NCI-H1092 (cell line): ENCODE measurements at places on chromosomes 2 and 18.

DNA sequence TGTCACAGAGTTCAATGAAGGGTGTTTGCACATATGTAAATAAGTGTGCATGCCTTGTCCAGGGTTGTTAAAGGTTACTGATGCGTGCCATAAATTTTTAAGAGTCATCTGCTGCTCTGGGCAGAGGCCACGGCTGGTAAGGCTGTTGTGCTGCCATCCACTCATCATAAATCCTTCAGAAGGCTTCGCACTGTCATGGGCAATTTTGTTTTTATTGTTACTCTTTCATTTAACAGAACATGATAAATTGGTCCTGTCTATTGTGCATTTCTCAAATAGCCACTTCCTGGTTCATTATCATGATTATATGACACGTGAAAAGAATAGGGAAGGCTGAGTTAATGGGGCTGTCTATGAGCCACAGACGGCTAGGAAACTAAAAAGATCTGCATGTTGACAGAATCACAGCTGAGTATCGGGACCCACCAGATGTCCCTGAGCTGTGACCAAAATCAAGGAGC, 634.3 kb upstream of the SOX11 start:
- peak; percentile 74 for DNase-seq

DNA sequence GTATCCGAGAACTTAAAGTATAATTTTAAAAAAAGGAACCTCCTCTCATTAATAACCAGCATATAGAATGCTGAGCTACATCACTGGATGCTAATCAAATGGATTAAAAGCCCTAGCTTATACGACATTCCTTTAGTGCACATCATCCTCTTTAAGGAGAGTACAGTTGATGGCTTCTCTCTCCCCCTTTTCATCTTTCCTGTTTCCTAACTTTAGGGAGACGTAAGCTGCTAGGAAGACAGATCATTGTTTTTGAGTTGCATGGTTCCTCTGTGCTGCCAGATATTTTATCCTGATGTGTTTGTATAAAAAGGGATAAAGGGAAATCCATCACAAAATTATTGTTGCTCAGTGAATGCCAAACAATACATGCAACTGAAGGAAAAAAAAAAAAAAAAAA, 94.2 kb downstream of the SLC8A1 start:
- DNase-seq, result no peak

GRCh38 chr18:30280861-30281470, 761.6 kb downstream of the DSC3 start:
- DNase-seq, result peak; percentile 17

DNA sequence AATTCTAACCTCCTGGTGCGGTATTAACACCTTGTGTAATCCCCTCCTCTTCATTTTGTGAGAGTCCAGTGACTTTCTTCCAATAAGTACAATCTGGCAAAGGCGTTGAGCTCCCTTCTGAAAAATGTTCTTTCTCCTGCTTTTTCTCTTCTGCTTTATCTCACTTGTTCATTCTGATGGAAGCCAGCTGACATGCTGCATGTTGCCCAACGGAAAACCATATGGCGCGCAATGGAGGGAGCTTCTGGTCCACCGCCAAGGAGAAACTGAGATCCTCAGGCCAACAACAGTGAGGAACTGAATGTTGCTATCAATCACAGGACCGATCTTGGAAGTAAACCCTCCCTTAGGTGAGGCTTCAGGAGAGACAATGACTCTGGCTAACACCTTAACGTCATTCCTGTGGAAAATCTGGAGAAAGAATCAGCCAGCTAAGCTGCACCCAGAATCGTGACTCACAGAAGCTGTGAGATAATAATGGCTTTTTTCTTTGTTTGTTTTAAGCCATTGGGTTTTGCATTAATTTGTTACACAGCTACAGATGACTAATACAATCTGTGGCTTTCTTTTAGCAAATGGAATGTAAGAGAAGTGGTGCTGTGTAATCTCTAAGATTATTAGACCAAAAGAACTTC, 1323.9 kb upstream of the DDX18 start:
- no peak for DNase-seq

GRCh38 chr2:240183875-240184590, 43.6 kb upstream of the OTOS start:
- DNase-seq, result no peak

GRCh38 chr2:241126771-241127202, 22.5 kb downstream of the PASK start:
- DNase-seq, result no peak

- no peak for DNase-seq
Measured at GRCh38 chr2:88212251-88212790, 42.2 kb downstream of the THNSL2 start.

DNA sequence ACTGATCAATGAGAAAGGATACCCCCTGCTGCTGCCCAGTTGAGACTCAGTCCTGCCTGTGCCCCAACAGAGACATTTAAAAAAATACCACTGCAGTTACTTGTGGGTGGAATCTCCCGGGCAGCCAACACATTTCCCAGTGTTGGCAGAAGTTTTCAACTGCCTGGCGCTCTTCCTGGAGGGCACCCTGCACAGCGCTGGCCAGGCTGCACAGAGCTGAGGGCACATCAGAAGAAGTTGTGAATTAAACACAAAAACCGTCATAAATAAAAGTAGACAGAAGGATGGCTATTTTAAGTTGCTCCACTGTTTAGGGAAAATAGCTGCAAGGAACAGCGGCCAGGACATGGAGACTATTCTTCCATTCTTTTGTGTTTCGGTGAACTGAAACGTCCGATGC, 110.2 kb upstream of the THOC1 start:
- no peak for DNase-seq

DNA sequence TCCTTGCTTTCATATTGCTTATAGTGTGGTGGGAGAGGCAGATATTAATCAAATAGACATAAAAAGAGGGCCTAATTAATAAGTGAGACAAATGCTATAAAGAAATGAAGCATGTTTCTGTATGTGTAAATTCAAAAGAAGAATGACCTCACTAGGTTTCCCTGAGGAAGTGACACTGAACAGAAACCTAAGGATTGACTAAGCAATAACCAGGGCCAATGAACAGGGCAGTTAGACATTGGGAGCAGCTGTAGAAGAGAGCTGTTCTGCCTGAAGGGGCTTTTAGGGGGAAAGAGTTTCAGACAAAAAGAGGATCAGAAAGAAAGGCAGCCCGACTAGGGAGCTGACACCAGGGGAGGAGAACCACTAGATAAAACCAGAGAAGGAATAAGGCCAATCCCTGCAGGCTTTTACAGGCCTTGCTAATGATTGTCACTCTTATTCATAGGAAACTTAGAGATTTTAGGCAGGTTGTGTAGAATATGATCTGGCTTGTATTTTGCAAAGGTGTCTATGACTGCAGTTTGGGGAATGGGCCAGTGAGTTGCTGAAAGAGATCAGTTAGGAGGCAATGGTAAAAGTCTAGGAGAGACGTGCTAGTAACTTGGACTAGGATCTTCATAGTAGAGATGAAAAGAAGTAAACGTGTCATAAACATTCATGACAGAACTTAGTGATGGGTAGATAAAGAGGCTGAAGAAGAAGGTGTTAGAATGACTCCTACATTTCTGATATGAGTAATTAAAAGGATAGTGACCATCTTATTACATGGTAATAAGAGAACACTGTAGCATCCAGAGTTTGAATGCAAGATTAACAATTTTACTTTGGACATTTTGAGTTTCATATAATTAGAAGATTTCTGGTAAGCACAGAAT, 26.8 kb upstream of the NABP1 start:
- DNase-seq, result no peak

GRCh38 chr2:109046925-109047508, 58.0 kb upstream of the EDAR start:
- DNase-seq, result no peak

DNA sequence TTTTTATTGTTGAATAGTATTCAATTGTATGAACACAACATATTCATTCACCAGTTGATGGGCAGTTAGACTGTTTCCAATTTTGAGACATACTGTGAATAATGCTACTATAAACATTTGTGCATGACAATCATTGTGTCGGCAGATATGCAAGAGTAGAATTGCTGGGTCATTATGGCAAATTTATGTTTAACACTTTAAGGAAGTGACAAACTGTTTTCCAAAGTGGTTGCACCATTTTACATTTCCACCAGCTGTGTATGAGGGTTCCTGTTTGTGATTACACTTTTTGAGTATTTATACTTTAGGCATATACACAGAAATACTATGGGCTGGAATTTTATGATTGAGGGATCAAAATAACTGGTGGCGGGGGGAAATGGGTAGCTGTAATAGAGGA, 61.2 kb downstream of the MAP4K3 start:
- no peak for DNase-seq

- DNase-seq, result no peak
Measured at GRCh38 chr2:179274749-179275148, 10.1 kb upstream of the SESTD1 start.

GRCh38 chr2:194556629-194557028, 1100.4 kb upstream of the SLC39A10 start:
- DNase-seq, result no peak

GRCh38 chr2:234444893-234445292, 52.0 kb downstream of the ARL4C start:
- DNase-seq, result no peak

GRCh38 chr2:206045251-206045650, 40.7 kb downstream of the INO80D start:
- no peak for DNase-seq

DNA sequence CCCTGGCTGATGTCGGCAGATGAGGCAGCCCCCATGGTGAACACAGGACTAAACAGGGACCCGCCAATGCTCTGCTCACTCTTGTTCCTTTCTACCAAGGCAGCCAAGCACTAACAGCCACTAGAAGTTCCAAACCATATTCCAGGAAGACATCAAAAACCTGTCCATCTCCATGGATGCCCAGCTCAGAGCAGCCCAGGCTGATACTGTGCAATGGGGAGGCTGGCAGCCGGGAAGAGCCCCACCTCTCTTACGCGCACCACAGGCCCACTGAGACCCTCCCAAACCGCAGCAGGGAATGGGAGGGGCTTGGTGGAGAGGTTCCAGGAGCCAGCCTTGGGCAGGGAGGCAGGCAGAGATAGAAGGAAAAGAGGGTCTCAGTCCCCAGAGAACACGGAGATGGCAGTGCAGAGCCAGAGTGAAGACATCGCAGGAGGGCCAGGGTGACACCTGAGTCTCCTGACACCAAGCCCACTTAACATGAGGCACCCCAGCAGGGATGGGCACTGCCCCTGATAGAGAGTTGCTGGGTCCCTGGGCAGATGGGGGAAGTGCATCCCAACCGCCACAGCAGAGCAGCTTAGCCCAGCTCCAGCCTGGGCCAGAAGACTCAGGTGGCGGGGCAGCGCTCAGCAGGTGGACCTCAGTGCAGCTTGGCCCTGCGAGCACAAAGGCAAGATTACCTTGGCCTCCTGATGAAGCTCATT, 3.4 kb downstream of the HS6ST1 start:
- DNase-seq, result no peak

DNA sequence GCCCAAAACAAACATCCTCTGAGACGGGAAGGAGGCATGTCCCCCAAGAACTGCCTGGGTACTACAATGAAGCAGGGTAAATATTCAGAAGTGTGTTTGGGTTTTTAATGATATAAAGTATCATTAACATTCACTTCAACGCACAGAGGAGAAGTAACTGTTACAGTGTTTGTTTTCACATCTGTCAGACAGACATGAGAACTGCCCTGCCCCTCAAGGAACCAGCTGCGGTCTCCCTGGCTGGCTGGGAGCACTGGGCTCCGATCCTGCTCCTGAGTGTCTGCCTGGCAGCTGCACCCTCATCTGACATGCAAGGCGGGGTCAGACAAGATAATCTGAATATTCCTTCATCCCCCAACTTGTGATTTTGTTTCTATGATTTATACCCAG, 75.6 kb downstream of the MBP start:
- peak; percentile 34 for DNase-seq

DNA sequence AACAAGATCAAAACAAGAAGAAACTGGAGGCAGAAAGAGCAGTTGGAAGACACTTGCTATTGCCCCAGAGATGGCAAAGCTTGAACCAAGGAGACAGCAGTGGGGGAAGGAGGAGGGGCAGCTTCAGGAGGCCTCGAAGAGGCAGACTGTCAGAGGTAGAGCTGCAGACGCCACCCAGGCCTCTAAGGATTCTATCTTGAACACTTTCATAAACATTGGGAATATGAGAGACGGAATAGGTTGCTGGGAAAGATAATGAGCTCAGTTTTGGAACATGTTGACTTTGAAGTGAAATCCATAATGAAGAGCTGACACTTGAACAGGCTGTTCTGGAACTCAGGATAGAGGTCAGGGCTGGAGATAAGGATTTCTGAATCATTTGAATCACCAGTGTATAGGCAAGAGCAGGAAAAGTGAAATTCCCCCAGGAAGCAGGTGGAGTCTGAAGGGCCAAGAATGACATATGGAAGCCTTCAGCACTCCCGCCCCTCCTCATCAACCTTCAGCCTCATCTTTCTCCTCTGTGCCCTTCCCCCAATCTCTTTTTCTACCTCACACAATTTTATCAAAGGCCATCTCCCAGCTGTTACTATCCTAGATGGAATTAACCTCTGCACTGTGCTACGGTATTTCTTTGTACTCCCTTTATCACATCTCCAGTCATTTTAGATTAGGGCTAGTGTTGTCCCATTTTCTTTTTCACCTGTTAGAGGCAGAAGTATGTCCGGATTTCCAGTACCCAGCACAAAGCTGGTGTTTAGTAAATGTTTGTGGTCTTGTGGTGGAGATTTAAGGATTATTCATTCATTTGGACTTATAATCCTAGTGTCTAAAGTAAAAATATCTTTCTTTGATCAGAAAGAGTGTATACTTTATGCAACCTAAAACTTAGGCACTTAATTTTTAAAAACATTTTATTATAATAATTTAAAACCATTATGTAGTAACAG, 47.5 kb upstream of the RTN4 start:
- DNase-seq, result no peak

- DNase-seq, result no peak
Measured at GRCh38 chr2:218029366-218030360, 26.9 kb upstream of the TNS1 start.

DNA sequence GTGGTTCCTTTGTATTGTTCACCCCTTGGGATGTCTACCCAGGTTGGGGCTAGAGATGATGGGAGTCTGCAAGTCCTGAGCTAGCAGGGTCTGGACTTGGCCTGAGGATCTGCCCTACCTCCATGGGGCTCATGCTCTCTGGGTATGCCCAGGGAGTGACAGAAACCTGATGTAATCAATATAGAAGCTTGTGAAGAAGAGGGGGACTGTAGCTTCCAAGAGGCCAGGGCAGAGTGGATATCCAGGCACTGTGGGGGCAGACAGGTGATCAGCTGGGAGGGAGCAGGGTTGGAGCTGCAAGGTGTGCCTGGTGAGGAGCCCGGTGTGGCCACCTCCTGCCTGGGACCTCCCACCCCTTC, 164.2 kb downstream of the CTIF start:
- no peak for DNase-seq
